Stimulated activated CD8-positive, alpha-beta memory T cell treated with anti-CD3 and anti-CD28 coated beads, Interleukin-4, amount 100 ng/mL, for 1 hour (primary cell): ENCODE measurements at places on chromosomes 2 and 18.

DNA sequence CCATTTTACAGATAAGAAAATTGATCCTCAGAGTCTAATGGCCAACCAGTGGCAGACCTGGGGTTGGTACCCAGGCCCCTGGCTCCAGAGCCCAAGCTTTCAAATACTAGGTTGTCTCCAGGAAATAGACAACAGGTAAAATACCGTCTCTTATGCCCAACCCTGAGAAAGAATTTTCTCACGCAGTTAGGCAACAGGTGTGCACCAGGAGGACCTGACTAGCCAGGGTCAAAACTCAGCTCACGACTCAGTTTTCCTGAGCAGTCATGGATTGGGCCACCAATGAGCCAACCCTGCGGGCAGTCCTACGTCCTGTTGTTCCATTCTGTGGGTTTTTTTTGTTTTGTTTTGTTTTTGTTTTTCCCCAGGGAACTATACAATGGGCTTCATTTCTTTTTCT is 13.5 kb downstream of the TRIB2 start:
- no peak for DNase-seq

DNA sequence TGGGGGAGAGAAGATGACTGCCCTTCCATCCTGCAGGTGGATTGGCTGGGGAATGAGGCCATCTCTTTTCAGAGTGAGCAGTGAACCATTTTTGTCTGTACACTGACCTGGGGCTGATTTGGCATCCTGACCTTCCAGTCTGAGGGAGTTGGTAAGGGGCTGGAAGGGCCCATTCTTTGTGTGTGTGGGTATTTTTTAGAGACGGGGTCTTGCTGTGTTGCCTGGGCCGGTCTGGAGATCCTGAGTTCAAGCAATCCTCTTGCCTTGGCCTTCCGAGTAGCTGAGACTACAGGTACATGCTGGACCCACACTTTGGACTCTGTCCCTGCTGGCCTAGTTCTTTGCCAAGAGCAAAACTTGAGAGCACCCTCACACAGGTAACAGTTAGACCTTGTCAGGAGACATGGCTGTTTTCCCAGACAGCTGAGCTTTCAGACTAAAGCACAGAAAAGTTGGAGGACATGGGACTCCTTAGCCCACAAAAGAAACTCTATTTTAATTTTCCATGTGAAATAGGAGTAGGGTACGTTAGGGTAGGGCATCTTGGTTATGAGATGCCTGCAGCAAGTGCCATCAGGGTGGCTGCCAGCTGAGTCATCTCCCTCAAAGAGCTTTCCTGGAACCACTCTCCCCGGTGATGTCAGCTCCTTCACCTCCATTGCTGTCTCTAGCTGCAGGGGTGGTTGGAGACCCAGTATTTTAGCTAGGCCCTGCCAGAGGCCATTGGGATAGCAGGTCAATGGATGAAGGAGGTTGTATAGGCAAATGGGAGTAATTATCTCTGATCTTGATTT is 60.7 kb downstream of the DGKD start:
- DNase-seq, result no peak

DNA sequence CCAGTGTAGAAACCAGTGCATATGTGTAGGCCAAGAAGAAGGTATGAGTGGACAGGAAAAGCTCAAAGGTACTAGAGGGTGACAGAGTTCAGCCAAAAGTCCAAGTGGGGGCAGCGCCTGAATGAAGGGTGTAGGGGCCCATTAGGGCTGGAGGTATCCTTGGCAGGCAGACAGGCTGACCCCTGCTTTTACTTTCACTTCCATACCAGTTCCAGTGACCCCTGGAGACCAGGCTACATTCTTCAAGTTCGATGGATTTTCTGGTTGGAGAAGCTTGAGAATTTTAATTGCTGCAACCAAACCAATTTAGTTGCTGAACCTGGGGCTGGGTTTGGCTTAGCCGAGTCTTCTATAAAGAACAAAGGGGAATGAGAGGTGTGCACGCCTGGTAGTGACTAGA is 42.3 kb upstream of the MRPL33 start:
- DNase-seq, result no peak

- DNase-seq, result no peak
Observed at GRCh38 chr18:56559044-56559443, 79.3 kb downstream of the TXNL1 start.

DNA sequence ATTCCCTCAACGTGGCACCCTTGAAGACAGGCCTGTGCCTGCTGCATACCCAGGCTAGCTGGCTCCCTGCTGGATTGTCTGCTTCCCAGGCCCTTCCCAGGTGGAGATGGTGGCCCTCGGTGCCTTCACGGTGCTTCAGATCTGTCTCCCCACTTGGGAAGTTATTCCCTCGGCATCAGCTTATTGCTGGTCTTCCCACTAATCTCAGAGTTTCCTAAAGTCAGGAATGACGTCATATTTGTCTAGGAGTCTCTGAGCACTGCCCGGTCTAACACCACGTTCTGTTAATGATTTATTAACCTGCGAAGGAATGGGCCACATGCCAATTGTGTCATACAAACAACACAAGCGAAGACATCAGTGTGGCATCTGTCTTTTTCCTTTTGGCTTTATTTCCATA is 269.8 kb upstream of the ID2 start:
- DNase-seq, result no peak

- DNase-seq, result no peak
Observed at GRCh38 chr18:23178661-23179081, 43.4 kb downstream of the CABLES1 start.

GRCh38 chr18:5729983-5730699 is 165.2 kb downstream of the TMEM200C start:
- no peak for DNase-seq
